ENCODE measurements at places on chromosomes 4 and X.
A peak's percentile ranks its signal among the peaks of the same experiment; 100 is the strongest.

DNA sequence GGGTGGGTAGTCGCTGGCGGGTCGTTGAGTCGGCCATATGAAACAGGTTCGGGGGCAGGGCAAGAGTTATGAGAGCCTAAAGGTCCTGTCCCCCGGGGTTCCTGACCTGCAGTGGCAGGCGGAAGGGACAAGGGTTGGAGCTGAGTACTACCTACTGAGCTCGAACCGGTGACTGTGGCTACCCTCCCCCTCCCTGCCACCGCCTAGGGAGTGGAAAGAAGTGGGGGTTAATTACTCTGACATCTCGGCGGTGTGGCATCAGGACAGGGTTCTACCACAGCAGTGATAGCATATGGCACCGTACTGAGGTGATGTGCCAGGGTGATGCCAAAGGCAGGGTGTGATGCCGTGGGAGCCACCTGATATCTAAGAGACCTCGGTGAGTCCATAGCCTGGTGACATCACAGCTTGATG, 307 bp downstream of the ATG4A start:
- no peak for DNase-seq

DNA sequence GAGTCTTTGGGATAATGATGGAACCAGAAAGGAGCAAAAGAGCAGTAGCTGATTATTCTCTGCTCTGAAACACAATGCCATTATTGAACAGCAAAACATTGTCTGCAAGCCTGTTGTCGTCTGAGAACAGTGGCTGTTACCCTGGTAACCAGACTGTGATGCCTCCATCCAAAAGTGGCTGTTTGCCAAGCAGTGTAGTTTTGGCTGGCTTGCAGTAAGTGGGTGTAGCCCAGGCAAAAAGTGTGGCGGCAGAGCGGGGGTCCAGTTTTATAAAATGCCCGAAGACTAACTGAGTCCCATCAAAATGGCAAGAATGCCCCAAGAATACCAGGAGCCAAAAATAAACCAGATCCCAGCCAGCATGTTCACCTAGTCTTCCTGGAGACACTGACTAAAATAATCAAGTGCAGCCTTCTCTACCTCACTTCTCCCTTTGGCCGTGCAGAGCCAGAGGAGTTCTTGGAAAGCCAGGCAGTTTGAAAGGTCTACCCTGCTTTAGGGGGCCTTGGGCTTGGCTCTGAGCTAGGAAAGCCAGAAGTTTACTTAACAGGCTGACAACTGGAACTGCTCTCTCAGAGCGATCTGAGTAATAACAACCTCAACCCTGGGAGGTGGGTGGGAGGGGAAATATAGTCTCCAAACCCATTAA, 2.6 kb downstream of the PLP1 start:
- DNase-seq: no peak

DNA sequence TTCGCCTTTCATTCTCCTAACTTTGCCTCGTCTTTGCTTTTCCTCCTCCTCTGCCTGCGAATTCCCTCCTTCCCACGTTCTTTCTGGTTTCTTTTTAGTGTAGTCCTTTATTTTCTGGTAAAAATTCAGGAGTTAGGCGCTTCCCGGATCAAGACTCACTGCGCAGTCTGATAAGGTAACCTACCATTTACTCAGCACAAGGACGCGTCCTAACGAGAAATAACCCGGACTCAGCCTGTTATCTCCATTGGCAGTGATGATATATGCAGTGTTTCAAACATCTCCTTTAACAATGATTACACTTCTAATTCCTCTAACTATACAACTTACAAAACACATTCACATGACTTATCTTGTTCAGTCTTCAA, 357 bp upstream of the ETNPPL start:
- no peak for DNase-seq

GRCh38 chr4:90425893-90426292, 298.7 kb downstream of the CCSER1 start:
- DNase-seq: no peak

DNA sequence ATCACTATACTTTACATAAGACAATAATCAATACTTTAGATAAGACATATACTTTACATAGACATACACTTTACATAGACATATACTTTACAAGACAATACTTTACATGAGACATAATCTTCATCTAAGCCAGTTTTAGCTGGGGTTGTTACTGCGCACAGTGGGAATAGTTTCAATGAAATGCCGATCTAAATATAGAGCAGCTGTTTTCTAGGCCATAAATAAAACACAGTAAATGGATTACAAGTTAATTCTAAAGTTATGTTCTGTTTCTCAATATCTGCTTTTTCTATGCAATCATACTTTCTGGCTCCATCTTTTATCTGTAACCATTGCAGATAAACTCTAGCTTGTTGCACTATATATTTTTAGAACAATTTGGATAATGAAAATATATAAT, 1470.6 kb upstream of the PABPC4L start:
- no peak for DNase-seq

DNA sequence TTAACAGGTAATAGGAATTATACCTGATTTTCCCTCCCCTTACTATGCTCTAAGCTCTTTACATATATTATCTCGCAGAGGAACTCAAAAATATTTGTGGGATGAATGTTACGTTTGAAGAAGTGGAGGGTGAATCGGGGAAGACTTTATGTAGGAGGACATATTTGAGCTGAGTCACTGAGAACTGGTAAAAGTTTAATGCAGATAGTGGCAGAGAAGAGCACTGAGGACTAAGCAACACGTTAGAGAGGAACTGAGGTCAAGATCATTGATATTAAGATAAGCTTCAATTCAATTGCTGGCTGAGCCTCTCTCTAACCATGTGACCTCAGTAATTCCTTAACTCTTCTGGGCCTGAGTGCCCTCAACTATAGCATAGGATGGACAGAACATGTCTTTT, 26.4 kb upstream of the ELOVL6 start:
- DNase-seq: peak; percentile 23

- DNase-seq: no peak
Observed at GRCh38 chr4:87209182-87209581, 11.2 kb downstream of the KLHL8 start.

DNA sequence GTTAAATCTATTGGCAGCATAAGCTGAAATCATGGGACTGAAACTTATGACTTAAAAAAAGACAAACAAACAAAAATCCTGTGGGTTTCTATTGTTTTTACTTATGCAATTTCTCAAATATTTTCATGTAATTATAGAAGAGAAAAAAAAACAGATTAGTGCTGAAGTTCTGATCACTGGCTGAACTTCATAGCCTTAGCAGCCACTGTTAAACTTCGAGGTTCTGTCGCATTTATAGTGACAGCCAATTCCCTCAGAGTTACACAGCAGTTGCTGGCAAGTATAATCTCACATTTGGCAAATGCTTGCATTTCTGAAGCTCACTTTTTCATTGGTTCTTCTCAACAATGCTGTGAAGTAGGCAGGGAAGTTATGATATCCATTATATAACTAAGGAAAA, 748.9 kb upstream of the MAGEB2 start:
- DNase-seq: no peak

GRCh38 chrX:16946971-16947562, 609 bp downstream of the REPS2 start:
- peak; percentile 4 for DNase-seq

- DNase-seq: peak; percentile 70
Observed at GRCh38 chr4:83548151-83548905, 12.4 kb downstream of the GPAT3 start.

DNA sequence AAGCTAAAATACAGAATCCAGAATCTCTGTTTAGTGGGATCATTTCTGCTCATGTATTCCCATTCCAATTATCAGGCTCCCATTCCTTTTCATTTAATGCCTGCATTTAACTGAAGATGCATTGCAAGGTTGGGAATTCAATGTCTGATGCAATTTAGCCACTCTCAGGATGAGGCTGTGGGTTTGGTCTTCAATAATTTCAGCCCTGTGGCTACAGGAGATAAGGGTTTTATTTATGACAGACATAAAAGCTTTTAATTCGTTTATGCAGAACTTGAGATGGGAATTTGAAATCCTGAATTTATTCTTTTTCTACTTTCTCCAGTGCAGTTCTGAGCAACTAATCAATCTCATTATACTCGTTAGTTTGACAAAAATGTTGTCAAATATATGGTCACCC, 1225.9 kb downstream of the PCDH18 start:
- DNase-seq: no peak

DNA sequence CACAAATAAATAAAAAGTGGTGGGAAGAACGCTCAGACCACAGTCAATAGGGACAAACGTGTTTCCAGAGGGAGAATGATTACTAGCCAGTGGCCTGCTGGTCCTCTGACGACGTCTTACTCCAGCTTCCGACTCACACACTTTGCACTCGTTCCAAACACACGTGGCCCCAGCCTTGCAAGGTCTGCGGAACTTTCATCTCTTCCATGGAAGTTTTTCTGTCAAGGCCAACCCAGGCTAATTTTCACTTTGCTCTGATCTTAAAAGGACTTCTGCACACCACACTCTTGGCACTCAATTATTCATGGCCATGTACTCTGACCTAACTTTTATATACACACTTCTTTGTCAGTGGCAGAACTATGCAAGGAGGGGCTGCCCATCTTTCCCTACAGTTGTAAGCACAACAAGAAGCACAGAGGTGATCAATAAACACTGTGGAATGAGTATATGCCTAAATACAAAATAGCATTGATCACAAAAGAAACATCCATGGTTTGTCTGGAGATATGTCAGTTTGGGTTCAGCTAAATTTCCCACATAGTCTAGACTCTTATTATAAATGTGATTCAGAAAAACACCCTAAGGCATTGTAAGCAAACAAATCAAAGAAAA, 69.4 kb downstream of the STX18 start:
- DNase-seq: no peak

DNA sequence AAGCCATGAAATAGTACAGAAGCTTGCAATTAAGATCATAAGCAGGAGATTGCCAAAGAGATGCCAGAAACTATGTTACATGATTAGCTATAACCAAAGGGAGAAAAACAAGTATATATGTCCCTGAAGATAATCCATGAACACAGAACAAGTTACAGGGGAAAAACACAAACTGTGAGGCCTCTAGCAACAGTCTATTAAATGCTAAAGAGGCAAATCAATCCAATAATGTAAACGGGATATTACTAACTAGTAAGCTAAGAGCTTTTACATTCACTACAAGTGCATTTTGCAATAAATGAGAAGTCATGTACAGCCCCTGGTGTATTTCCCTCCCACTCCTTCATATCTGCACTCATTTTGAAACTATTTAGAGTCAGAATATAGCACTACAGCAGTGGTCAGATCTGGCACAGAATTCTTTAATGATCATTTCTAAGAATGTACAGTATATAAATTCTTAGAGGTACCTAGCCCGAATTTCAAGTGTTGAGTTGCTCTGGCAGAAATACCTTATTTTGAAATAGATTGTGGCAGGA, 449.8 kb upstream of the SMIM31 start:
- no peak for DNase-seq

- DNase-seq: no peak
Observed at GRCh38 chrX:129641941-129642340, 12.8 kb downstream of the APLN start.

DNA sequence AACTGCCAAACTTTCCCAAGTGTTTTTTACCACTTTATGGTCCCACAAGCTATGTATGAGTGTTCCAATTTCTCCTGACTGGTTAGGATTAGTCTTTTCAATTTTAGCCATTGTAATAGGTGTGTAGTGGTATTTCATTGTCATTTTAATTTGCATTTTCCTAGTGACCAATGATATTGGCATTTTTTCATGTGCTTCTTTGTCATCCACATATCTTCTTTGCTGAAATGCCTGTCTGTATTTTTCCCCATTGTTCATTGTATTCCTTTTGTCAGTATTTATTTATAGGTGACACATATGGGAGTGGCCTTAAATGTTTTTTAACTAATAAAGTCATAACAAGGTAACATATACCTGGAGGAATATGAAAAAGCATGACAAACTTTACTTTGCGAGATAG, 9.2 kb upstream of the UBE2D3 start:
- no peak for DNase-seq

- no peak for DNase-seq
Observed at GRCh38 chrX:128928636-128929035, 594.7 kb downstream of the SMARCA1 start.

DNA sequence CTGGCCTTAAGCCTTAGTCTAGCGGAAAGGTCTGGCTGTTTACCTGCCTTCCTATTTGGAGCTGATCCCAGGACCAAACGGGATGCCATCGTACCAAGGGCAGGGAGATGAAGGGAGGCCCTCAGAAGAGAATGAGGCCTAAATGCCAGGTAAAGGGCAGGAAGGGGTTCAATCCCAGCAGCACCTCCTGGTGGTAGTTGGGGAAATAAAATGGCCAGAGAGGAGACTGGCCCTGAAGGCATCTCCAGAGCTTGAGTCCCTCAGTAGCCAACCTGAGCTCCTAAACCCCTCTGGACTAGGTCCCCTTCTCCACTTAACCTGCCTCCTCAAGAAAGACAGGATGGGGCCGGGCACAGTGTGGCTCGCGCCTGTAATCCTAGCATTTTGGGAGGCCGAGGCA, 53.7 kb downstream of the KDM5C start:
- DNase-seq: no peak

DNA sequence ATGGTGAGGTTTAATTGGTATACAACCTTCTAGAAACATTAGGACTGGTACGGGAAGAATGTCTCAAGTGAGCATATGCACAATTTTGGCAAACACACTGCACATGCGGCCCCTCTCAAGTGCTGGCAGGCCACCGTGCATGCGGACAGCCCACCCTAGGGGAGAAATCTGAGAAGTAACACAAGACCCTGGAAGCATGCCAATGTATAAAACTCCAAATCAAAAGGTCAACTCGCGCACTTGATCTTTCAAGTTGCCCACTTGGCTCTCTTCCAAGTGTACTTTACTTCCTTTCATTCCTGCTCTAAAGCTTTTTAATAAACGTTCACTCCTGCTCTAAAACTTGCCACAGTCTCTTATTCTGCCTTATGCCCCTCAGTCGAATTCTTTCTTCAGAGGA, 488.3 kb downstream of the CFAP47 start:
- DNase-seq: no peak

DNA sequence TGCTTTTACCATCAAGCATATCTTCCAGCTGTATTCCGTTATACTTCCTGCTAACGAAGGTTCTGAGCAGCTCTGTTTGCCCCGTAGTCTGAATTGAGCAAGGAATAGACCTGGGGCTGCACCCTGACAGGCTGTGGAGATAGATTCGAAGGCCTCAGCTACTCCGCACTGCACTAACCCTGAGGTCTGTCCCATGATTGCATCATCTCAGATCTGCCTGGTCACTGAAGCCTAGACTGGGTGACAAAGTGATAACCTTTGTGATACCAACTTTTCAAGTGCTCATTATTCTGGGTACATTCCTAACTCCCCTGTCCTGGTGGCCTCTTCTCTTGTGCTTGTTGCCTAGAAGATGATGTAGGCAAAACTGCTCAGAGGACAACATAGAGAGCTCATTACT, 29.9 kb upstream of the PGRMC1 start:
- no peak for DNase-seq
